ENCODE measurements at places on chromosomes 7 and 10. TPM values are rescaled to one million over a fixed set of nuclear protein-coding genes. Genes with fewer than 3 reads are reported as not detected.

ASZ1 gene
- total RNA-seq, result not detected

DNA sequence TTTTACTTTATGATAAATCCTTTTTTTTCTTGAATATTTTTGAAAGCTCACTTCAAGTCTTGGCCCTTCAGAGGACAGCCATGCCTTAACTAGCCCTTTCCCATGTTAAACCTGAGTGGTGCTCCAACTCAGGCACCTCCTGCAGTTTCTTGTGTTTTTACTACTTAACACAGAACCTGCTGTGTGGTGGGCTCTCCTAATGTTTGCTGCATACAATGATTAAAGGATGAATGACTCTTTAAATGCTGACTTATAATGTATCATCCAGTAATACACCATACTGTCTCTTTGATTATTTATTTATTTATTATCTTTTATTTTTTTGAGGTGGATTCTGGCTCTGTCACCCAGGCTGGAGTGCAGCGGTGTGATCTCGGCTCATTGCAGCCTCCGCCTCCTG lies 179.4 kb downstream of the SEMA3E start:
- no peak for DNase-seq

DNA sequence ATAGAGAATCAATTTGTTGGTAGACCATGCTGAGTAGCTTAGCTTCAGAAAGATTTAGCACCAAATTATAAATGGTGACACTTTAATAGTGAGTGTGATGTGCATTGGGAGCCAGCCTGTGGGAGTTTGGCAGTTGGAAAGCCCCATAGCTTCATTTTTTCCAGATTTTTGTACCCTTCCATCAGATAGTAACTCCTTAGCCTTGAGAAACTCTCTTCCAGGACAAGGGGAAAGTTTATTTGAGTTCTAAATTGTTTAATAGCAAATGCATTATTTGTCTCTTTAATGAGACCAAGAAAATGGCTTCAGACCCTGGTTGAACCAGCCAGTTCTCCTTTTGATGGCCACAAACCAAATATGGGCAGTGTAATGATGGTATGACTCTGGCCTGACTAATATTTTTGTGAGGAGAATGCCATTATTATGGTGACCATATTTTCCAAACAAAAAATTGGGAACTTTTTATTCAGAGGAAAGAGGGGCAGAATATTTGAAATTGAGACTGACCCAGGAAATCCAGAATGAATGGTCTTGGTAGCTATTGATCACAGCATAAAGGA lies 49.8 kb downstream of the PLCE1 start:
- no peak for DNase-seq

- no peak for DNase-seq
Observed at GRCh38 chr7:108285778-108286177, 155.6 kb upstream of the LAMB4 start.

DNA sequence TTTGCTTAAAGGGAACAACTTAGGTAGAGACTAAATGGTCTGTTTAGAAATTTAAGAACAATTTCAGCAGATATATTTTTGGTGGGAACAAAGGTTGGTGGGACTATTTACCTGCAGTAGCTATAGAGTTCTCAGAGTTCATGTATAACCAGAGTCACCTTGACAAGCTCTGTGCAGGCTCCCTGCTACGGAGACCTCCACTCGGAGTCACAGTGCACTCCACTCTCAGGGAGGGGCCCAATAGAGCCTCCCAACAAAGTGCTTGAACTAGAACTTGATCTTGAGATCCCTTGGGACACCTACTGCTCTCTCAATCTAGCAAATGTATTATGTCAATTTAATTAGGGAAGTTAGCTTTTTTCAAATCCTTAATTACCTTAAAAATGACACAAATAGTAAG lies 2.3 kb downstream of the MYPN start:
- no peak for DNase-seq

DNA sequence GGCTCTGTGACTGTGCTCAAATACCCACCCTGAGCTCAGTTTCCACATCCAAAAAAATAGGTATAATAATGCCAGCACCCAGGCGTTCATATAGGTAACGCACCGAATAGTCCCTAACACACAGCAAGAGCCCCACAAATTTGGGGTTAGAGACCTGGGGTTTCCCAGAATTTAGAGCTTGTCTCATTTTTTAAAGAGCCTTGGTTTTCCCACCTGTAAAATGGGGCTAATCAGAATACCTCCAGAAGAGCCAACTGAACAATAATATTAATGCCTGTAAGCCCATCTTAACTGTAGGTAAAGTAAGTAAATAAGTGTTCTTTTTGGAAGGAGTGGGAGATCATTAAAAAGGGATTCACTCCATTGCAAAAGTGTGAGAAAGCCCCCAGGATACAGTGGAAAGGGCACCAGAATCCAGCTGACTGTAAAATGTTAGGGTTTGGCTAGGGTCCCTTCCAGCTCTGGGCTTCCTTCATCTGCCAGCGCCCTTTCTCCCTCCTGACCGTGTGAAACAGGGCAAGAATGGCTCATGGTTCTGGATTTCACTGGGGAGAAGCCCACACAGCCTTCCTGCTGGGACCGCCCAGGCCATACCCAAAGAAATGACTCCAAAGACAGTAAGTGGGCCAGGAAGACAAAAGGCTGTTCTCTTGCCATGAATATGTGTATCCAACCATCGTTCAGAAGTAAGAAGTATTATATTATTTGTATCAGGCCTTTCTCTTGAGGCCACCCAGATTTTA lies 2.1 kb downstream of the MTURN start:
- no peak for DNase-seq

Measured in omental fat pad (tissue), 4 donors.